ENCODE measurements at places on chromosomes 2 and 18.

GRCh38 chr2:7803515-7803914 is 878.3 kb upstream of the ID2 start:
- H3K36me3 ChIP-seq: peaks cover 17% of the 10 kb centered on the region
- no peaks in the 10 kb centered on the region for H3K27me3 ChIP-seq
- H3K4me1 ChIP-seq: no peaks in the 10 kb centered on the region

DNA sequence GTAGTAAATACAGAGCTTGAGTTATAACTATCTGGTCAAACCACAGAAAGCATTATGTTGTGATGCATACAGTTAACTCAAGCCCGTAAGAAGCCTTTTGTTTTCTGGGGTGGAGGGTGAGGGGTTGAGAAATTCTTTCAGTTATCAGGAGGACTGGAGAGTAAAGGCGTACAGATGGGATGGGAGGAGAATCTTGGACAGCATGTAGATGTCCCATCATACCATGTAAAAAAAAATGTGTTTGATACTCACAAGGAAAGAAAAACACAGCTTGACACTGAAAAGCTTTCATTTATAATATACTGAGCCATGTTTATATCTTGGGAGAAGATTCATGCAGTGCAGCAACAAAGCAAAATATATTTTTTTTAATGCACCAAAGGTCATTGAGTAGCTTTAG is 12.4 kb downstream of the CCBE1 start:
- no peak overlapping the region for H3K4me3 ChIP-seq
- DNase-seq: no peak
- H3K36me3 ChIP-seq: no peaks in the 10 kb centered on the region
- H3K4me1 ChIP-seq: no peaks in the 10 kb centered on the region
- no peak overlapping the region for H3K27ac ChIP-seq
- H3K27me3 ChIP-seq: peaks cover 8% of the 10 kb centered on the region

GRCh38 chr2:240300840-240301239 is 134.6 kb upstream of the GPC1 start:
- DNase-seq: no peak
- no peaks in the 10 kb centered on the region for H3K36me3 ChIP-seq
- H3K27me3 ChIP-seq: peaks cover 21% of the 10 kb centered on the region
- H3K4me3 ChIP-seq: no peak overlapping the region

- H3K27me3 ChIP-seq: no peaks in the 10 kb centered on the region
- peaks cover 8% of the 10 kb centered on the region for H3K4me1 ChIP-seq
- H3K27ac ChIP-seq: no peak overlapping the region
- peaks cover 49% of the 10 kb centered on the region for H3K36me3 ChIP-seq
- DNase-seq: no peak
- no peak overlapping the region for H3K4me3 ChIP-seq
These were observed 33.8 kb downstream of the UBXN4 start for GRCh38 chr2:135775420-135775819.

DNA sequence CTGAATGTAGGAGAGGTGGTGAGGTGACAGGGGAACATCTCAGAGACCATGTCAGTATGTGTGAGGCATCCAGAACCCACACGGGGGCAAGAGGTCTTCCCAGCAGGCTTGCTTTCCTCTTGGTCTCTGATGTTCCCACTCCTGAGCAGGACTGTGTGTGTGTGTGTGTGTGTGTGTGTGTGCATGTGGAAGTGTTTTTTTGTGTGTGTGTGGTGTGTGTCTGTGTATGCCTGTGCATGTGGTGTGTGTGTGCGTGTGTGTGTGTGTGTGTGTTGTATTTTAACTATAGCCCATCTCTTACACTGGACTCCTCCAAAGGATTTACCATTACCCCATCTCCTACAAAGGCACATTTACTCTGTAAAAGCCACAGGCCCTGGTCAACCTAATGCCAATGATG is 40.4 kb downstream of the SLC4A5 start:
- no peak for DNase-seq
- H3K27me3 ChIP-seq: no peaks in the 10 kb centered on the region
- H3K36me3 ChIP-seq: peaks cover 6% of the 10 kb centered on the region
- H3K27ac ChIP-seq: no peak overlapping the region
- peaks cover 7% of the 10 kb centered on the region for H3K4me1 ChIP-seq
- no peak overlapping the region for H3K4me3 ChIP-seq
